ENCODE measurements at places on chromosomes 4 and X.

GRCh38 chrX:39261446-39262147, 460.3 kb downstream of the MID1IP1 start:
- DNase-seq: peak; percentile 24

DNA sequence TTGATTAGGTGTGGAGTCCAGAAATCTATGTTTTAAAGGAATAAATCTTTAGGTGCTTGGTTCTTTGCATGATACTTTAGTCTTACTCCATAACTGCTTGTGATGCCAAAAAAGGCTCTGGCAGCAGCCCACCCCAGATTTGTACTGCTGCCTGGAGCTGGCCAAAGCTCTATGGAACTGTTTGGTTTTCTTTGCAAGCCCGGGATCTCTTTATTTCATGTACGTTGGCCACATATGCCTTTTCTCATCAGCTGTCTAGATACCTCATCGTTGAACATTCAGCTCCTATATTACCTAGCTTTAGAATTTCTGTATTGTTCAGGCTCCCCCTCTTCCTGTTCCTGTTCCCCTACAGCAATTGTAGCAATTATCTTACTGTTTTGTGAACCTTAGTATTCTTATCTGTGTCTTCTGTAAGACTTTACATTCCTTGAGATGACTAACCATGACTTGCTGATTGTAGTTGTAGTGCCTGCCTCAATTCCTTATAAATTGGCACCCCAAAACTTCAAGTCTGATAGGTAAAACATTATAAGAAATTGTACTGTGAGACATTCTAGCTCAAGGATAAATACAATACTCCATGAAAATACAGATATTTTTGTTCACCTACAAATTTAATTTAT, 199.4 kb upstream of the GPRIN3 start:
- DNase-seq: no peak

DNA sequence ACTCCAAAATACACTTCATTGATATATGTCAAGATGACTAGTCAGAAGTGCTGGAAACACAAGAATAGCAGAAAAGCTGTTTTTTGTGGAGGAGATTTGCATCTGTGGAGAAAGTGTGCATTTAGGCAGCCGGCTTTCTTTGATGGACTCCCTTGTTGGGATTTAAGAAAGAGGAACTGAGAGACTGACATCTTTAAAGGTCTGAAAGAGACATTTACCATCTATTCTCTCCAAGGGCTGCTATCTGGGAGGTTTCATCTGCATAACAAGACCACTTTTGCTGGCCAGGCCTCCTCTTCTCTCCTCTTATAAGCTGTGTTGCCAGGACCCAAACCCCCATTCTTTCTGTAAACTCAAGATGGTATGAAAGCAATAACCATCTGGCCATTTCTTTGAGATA, 1065.0 kb downstream of the NLGN4X start:
- DNase-seq: no peak

DNA sequence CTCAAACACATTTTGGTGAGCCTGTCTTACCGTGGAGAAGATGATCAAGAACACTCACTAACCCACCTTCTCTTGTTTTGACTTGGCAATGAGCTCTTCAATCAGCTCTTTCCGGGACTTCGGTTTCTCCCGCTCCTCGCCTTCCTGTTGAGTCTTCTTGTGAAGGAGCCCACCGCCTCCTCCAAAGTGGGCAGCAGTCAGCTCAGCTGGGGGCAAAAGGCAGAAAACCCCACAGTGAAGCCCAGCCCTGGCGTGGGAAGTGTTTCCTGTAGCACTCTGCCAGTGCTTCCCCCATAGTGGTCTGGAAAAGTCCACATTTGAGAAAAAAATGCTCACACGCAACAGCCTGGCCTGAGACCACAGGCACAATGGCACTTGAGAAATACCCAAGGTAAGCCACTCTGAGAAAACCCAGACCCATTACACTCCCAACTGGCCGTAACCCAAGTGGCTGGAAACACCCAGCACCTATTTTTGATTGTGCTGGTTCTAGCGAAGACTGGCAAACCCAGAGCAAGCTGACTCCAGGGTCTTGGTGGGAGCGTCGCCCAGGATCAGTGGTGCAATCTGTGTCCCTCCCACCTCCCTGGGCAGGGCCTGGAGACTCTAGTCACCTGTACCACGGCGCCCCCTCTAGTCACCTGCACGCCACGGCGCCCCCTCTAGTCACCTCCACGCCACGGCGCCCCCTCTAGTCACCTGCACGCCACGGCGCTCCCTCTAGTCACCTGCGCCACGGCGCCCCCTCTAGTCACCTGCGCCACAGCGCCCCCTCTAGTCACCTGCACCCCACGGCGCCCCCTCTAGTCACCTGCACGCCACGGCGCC, 8.6 kb downstream of the NOP14 start:
- DNase-seq: no peak

- no peak for DNase-seq
Measured at GRCh38 chr4:75612306-75612705, 18.0 kb downstream of the CDKL2 start.

All from NCI-H1417 treated with DMSO at 0.1 percent for 48 hours (cell line).